Stimulated activated CD4-positive, alpha-beta T cell treated with anti-CD3 and anti-CD28 coated beads, Interleukin-1b, Interleukin-23, amount 100 ng/mL, for 1 hour (primary cell): ENCODE measurements at places on chromosomes 2 and 18.

DNA sequence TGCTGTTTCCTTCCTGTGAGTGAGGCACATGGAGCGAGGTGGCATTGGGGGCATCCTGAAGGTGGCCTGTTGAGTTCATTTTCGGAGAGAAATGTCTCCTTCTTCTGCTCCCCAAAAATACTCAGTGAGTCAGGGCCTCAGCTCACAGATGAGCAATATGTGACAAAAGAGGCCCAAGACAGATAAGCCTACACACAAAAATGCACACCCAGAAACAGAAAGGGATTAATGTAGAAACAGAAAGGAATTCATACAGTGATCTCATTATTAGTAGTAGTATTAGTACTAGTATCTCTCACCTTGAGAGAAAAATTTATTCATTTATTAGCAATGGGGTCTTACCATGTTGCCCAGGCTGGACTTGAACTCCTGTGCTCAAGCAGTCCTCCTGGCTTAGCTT lies 5.1 kb downstream of the GPR75 start:
- DNase-seq: no peak

DNA sequence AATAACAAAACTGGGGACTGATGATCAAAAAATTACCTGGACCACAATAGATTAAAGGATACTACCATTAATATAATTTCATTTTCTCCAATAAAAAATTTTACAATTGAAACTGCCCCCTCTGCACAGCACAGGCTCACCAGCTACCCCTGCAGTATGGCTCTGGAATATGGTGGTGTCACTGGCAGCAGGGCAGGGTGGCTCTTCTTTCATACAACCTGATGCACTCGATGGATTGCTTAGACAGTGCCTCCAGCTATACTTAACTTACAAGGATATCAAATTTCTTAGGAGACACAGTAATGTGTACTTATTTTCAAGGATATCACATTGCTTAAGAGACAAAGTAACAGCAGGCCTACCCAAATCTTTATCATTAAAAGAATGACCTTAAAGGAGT lies 124.0 kb downstream of the PRELID3A start:
- no peak for DNase-seq

GRCh38 chr2:40371525-40372282 lies 80.2 kb downstream of the SLC8A1 start:
- DNase-seq: no peak

GRCh38 chr18:24370120-24370519 lies 27.5 kb downstream of the OSBPL1A start:
- no peak for DNase-seq

- no peak for DNase-seq
These were observed 77.0 kb upstream of the CERS6 start for GRCh38 chr2:168378960-168379669.

DNA sequence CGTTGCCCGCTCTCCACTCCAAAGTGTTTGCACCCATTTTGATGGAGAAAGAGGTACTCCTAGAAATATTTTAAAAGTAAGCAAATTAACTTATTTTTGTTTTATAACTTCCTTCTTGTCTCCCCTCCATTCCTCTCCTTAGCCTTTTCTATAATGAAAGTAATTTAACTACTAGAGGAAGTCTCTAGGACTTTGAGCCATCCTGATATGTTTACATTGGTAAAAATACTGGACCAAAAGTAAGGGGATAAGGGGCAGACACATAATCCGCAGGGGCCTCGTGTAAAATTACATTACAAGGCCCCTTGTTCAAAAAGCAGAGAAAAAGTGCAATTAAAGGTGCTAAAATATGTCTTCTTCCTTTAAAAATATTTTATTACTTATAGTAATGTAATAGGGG lies 55.4 kb downstream of the MYOM1 start:
- no peak for DNase-seq

GRCh38 chr2:68391099-68391498 lies 26.0 kb downstream of the PLEK start:
- no peak for DNase-seq

- no peak for DNase-seq
These were observed 617.0 kb upstream of the CDH2 start for GRCh38 chr18:28793901-28794300.

DNA sequence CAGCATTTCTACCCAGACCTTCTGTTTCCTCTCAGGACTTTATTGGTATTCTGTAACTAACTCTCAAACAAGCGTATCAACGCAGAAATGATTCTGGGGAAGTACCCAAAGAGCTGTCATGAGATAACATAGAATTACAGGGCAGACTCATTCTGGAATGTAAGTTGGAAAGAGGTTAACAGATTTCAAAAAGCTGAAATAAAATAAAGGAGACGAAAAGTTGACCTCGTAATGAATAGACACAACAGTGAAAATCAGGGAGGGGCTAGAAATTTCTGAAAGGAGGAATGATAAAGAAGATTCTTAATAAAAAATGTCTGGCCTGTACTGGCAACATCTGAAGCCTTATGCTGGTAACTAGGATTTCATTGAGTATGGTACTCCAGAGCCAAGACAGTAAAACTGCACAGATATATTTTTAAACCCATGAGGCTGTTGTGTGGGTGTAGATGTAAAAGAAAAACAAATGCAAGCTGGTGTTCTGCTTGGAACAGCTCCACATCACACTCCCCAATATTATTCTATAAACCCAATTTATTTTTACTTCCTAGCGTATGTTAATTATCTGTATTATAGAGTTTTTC lies 23.9 kb downstream of the RBMS1 start:
- DNase-seq: no peak

GRCh38 chr2:182584462-182584861 lies 131.6 kb upstream of the DNAJC10 start:
- DNase-seq: no peak

DNA sequence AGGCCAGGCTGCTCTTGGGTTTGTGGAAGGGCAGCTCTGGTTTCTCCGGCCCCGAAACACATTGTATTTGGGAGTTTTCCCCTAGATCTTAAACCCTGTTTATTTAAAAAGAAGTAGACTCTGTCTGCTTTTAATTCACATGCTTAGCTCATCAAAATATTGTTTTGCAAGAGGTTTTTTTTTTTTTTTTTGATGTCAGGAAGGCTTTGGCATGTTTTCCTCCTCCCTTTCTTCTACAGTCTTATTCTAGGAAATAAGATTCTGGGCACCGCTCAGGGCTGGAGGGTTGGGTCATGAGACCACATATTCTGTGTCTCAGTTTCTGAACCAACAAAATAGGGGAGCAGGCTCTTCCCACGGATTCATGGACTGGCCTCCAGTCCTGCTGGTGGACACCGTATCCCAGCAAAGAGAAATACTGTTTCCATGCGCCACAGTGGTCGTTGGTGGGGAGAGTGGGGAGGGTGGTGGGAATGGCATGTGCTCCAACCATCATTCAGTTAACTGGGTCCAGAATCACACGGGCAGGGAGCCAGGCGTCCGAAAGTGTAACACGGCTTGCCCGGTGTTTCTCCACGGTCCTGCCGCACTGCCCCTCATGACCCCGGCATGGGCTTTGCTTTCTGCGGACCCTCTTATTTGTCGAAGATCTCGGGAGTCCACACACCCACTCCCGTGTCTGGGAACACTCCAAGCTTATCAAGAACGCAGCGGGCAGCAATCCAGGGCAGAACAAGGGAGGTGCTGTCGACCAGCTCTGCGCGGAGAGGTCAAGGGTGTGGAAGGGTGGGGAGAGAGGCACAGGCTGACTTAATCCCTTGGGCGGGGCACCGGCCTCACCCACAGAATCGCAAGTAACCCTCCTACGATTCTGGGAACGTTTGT lies 176.7 kb downstream of the GLI2 start:
- no peak for DNase-seq

GRCh38 chr2:201643216-201643890 lies at the start of gene TMEM237:
Gene TMEM237, minus strand, starts transcription at chr2:201643503. Its CDS starts 103 bp downstream, at chr2:201643400.
- DNase-seq: no peak

GRCh38 chr18:6355789-6356589 lies 58.7 kb downstream of the L3MBTL4 start:
- no peak for DNase-seq

DNA sequence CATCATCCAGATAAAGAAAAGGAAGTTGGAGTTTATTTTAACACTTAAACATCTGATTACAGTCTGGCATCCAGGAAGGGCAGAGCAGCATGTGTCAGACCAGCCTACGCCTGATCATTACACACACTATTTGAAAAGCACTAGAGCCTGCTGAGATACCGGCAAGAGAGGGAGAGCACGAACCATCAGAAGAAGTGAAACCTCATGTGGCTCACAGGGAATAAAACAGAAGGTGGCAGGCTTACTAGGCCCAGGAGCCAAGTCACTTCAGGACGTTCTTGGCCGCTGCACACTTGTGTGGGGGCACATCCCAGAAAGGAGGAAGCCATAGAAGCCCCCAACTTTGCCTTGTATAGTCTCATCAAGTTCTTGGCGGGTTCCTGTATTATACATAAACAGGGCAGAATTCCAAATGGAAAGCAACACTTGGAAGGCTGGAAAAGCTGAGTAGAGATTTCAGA lies 105.5 kb downstream of the UGGT1 start:
- no peak for DNase-seq

DNA sequence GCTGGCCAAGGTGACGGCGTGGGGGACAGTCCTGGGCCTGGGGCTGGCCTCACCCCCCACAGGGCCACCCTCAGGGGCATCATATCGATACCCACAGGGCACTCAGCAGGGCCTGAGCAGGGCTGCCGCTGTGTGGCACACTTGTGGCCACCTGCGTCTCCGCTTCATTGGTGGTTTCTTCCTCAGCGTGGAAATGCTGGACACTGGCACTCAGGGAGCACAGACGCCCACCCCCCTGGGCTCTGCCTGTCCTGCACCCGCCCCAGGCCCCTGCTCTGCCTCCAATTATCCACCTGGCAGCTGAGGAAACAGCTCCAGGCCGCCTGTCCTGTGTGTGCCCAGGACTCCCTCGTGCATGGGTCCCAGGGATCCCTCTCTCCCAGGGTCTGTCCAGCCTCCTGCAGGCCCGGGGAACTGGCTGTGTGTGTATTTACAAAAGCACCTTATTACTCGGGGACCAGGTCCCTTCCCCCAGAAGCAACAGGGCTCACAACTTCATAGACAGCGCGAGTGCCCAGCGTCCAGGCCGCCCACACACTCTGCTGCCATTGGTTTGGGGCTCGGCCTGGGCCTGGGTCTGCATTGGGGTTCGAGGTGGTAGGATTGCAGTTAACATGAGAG lies 13.1 kb downstream of the CROCC2 start:
- no peak for DNase-seq

GRCh38 chr2:137957033-137957432 lies 7.2 kb upstream of the HNMT start:
- no peak for DNase-seq

DNA sequence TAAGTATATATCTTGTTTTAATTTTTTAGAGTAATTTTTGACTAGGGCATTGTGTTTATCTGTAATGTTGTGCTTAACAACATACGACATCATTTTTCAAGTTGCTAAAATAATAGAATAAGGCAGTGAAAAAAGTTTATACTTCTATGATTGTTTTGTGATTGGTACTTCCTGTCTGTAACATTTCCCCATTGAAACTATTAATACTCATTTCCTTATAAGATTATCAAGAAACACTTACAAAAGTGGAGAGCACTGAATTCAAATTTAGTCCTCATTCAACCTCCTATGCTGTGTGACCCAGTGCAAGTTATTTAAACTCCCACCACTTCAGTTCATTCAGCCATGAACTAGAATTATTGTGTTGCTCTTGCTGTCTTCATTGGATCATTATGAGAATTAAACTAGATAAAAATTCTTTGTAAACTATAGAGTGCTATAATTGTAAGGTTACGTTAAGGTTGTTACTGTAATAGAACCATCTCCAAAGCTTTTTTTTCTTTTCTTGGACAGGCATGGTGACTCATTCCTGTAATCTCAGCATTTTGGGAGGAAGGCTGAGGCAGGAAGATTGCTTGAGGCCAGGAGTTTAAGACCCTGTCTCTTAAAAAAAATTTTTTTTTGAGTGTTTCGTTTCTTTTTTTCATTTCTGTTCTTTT lies 2.8 kb downstream of the ETAA1 start:
- no peak for DNase-seq

- DNase-seq: no peak
These were observed 90.1 kb upstream of the KLF7 start for GRCh38 chr2:207255565-207256470.

DNA sequence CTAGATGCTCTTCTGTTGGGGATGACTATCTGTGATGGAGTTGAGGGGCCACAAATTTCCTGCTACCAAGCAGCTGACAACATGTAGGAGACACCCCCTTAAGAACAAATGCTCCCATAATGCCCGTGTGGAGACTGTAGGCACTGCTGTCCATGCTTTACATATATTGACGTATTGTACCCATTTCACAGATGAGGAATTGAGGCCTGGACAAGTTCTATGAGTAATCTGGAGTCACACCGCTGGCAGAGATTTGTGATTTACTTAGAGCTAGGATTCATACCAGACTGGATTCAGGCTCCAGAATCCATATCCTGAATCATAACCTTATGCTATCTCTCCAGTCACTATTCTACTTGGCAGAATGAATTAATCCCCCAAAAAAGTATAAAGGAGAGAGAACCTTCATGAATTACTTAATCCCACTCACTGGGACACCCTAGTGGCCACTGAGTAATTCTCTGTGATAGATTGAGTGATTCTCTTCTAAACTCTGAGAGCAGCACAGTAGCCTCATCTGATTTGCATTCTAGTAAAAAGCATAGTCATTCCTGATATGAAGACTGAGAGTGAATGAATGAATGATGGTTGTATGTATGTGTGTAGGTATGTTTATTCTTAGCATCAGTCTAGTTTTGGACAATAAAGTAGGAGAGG lies 460.7 kb upstream of the MEIS1 start:
- DNase-seq: no peak

- DNase-seq: no peak
These were observed 28.3 kb downstream of the MTHFD2 start for GRCh38 chr2:74226648-74227213.

DNA sequence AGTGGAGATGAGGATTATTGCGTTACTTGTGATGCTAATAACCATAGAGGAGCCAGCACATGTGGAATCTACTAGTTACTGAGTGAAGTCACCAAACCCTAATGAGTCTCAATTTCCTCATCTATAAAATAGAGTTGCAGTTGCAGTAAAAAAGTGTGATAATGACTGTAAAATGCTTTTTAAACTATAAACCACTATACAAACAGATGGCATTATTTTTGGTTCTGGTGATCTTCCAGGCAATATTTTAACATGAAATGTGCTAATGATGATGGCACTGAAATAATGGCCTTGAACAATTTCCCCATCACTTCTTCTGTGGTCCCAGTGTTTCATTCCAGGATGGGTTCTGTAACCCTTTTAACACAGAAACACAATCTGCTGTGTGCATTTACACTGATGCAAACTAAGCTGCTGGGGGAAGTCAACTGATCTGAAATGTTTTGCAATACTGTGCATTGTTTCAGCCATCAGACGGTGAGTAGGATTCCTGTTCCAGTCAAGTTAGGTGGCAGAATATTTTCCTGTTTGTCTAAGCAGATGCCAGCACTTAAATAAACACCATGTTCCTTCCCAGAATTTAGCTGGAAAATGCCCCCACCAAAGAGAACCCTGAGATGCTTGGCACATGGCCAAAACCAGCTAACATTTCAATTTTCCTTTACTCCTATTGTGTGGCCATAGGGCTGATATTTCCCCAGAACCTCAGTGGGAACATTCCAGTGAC lies 52.6 kb downstream of the TACR1 start:
- no peak for DNase-seq

DNA sequence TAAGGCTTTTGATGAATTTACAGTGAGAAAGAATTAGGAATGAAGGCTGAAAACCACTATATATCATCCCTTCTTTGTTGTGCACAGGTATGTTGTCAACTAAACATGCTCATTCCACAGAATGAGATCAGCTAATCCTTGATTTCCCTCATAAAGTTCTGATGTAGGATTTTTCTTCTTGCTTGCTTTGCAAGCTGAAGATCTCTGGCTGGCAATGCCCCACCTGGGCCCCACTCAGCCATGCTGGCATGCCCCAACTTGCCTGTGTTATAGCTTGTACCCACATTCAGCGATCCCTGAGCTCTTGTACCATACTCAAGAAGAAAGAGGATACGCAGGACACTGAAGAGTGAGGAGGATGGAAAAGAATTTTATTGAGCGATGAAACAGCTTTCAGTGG lies 18.0 kb upstream of the SERPINB11 start:
- DNase-seq: no peak
